ENCODE measurements at places on chromosomes 12 and 14.

- DNase-seq, result no peak
Measured at GRCh38 chr14:90428676-90429075, 31.8 kb downstream of the CALM1 start.

DNA sequence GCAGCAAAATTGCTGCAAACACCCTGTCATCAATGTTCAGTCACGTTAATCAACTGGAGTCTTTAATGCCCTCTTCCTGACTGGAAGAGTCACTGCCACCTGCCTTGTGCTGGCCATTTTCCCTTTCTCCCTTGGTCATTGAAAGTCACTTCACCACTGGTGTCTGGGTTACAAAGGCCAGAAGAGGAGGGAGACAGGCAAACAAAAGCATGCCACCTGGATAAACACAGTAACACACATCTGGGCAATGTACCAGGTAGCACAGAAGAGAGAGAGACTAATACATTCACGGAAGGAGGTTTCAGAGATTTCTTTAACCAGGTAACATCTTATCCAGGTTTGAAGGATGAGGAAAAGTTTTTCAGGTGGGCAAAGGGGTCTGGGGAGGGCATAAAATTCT is 32.7 kb downstream of the GPHB5 start:
- DNase-seq, result no peak

GRCh38 chr14:61478971-61479473 is 157.6 kb downstream of the PRKCH start:
- no peak for DNase-seq

DNA sequence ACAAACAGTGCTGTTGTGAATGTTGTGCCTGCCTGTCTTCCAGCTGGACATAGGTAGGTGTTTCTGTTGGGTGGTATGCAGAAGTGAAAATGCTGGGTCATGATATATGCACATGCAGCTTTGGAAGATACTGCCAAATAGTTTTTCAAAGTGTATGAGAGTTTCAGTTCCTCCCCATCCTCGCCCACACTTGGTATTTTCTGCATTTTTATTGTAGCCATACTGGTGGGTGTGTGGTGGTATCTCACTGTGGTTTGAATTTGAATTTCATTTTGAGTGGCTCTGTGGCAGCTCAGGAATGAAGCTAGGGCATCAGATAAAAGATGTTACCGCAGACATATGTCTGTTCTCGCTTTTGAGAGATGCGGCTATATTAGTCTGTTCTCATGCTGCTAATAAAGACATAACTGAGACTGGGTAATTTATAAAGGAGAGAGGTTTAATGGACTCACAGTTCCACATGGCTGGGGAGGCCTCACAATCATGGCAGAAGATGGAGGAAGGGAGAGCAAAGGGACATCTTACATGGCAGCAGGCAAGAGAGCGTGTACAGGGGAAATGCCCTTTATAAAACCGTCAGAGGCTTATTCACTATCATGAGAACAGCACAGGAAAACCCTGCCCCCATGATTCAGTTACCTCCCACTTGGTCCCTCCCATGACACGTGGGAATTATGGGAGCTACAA is 183.1 kb downstream of the CAND1 start:
- DNase-seq, result no peak

DNA sequence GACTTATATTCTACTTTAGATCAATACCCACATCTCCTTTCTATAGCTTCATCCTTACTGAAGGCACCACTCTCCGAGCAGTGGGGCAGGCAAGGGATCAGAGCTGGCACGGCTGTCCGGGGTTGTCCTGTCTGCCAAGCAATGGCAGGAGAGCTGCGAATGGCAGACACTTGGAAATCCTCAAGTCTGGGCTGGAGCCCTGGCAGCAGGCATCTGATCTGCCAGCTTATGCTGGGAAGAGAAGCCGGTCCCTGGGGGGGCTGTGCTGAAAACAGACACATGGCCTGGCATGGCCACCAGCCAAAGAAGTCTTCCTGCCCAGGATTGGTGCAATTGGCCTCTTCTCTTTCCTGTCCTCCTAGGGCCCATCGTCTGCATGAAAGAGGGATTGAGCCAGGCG is 280.2 kb upstream of the PWP1 start:
- DNase-seq, result peak; percentile 66

DNA sequence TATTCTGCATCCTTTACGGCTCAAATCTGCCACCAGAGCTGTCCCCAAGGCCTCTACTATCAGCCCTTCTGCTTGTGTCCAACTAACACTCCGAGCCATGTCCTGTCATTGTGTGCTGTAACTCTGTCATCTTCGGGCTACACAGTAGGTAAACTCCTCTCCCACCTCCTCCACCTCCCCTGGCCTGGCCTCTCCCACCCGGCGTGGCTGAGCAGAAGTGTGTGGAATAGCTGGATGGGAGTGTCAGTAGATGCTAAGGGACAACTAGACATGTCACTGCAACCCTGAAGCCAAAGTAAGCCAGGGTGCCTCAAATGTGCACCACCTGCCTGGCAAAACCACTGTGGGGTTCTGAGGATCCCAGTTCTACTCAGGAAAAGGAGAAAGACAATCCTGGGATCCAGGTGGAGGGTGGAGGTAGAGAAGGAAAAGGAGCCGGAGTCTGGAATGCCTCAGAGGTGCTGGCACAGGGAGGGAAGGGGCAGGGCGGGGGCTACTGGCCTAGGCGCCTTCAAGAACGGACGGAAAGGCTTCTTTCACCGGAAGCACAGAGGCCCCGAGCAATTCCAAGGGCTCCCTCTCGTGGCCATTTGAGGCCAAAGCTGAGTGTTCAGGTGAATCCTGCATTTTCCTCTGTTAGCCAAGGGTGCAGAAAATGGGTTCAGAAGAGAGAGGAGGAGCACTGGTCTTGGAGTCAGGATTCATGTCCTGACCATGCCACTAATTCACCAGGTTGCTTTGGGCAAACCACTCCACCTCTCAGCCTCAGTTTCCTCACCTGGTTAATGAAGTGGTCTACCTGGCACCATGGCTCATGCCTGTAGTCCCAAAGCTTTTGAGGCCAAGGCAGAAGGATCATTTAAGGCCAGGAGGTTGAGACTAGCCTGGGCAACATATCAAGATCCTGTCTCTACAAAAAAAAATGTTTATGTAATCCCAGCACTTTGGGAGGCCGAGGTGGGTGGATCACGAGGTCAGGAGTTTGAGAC is 20.5 kb upstream of the FAM181A start:
- DNase-seq, result peak; percentile 81

DNA sequence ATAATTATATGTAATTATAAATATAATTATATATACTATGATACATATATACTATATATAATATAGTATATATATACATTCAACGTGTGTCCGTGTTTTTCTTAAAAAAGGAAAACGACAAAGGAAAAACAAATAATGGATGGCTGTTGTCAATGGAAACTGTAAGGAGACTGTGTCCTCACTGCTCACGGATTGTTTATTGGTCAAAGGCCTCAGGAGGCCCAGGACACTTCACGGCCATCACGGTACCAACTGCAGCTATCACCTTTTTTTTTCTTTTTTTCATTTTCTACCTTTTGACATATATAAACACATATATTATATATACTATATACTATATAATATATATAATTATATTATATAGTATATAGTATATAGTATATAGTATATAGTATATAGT is 113.4 kb downstream of the SPTSSA start:
- DNase-seq, result no peak

GRCh38 chr14:57405562-57405961 is 15.2 kb downstream of the NAA30 start:
- DNase-seq, result no peak

DNA sequence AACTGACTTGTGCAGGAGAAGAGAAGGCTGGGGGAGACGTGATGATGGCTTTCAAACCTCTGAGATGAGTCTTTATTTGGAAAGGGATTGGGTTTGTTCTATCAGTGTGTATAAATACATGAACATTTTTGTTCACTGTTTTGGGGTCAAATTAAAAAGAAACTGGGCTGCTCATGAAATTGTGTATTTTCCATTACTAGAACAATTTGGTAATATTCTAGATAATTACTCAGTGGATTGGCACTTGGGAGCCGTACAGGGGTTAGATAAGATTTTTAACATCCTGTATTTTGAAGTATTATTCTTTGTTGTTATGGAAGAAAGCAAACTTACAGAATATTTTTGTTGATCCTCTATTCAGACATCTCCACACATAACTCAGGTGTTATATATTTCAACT is 340.6 kb downstream of the PRKD1 start:
- DNase-seq, result no peak
